ENCODE measurements at places on chromosomes 3 and 15. TPM values are rescaled to one million over a fixed set of nuclear protein-coding genes. Genes with fewer than 3 reads are reported as not detected.

MRPL47 gene
- total RNA-seq: 45.1 TPM

DNA sequence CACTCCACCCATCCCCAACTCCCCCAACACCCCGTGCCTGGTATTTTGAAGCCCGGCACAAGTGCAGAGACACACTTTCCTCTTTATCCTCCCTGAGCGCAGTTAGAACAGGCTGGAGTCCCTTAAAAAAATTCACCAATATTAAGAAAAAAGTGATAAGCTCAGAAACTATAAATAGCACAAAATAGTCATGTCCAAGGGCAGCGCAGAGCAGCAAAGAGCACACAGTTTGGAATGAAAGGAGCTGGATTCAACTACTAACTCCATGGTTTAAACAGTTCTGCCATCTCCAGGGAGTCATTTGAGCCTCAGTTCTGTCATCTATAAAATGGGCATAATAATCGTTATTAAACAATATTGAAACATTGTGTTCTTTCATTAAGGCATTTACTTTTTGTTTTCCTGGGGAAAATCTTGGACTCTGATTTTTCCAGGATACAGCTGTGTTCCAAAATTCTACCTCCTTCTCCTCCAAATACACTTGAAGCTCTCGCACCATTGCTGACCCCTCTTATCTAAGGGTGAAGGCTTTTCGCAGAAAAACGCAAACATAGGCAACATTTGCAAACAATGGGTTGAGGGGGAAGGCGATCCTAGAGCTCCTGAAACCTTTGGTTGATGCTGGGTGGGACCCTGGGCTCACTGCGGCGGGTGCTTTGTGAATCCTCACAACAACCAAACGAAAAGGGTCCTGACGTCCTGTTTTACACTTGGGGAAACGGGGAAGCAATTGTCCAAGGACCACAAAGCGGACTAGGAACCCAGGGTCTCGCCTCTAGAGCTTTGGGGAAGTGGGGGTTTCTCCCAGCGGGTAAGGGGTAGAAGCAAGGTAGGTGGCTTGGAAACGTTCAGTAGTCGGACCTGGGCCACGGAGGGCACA lies 41.8 kb downstream of the EPHB3 start:
- DNase-seq: no peak

PHC3 gene
- 53.1 TPM for total RNA-seq

TM4SF18 gene
- 11.2 TPM for total RNA-seq

RETNLB gene
- total RNA-seq: not detected

DNA sequence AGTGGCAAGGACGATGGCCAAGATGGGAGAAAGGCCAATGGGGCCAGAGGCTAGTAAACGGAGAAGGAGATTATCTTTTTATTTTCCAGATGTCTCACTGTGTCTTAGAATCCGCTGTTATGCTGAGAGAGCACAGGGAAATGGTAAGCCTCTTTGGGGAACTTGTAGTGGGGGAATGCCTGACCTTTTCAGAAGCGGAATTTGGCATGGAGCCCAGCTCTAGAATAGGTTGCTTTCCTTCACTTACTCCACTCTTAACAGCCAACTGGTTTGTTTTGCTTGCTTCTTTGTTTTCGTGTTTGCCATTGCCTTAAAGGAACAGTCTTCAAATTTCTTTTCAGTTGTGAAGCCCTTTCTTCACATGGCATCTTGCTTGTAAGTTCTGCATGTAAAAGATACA lies 316.2 kb upstream of the THRB start:
- no peak for DNase-seq

STRIT1 gene
- 11.7 TPM for total RNA-seq

POLQ gene
- total RNA-seq: 0.38 TPM

- no peak for DNase-seq
These were observed 175.9 kb downstream of the VGLL3 start for GRCh38 chr3:86814918-86815655.

DNA sequence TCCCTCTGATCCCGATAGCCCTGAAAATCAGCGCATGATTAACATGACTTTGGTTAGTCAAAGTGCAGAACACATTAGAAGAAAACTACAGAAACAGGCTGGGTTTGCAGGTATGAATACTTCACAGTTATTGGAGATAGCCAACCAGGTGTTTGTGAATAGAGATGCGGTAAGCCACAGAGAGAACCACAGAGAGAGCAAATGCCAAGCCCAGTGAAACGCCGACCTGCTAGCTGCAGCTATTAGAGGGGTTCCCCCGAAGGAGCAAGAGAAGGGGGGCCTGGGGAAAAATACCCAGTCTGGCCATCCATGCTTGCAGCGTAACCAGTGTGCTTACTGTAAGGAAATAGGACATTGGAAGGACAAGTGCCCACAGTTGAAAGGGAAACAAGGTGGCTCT lies 523.9 kb upstream of the CNTN3 start:
- no peak for DNase-seq

GRCh38 chr15:69393831-69394491 lies 20.2 kb upstream of the KIF23 start:
- no peak for DNase-seq

GRCh38 chr15:61680260-61681037 lies 379.8 kb downstream of the VPS13C start:
- no peak for DNase-seq

ZSCAN2 gene
- 7.4 TPM for total RNA-seq

DNA sequence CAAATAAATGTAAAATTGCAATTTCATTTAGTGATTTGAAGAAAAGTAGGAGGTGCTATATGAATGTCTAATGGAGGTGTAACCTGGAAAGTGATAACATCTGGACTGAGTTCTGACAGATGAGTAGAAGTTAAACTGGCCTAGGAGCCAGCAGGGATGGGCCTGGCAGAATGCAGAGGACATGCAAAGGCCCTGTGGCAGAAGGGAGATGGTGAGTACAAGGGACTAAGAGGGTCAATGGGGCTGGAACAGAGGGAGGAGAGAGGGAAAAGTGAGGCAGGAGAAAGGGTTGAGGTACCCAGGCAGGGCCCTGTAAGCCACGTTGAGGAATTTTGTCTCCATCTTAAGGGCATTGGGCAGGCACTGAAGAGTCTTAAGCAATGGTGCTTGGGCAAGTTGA lies 3.4 kb upstream of the PPP1R14D start:
- DNase-seq: no peak

GRCh38 chr15:40766906-40767837 lies 2.6 kb upstream of the C15orf62 start:
- DNase-seq: no peak

PLSCR5 gene
- not detected for total RNA-seq

- DNase-seq: no peak
These were observed 59.7 kb upstream of the GK5 start for GRCh38 chr3:142285083-142285517.

Data from left ventricle myocardium inferior (tissue), 1 donor.